ENCODE measurements at places on chromosomes 2 and 18.

DNA sequence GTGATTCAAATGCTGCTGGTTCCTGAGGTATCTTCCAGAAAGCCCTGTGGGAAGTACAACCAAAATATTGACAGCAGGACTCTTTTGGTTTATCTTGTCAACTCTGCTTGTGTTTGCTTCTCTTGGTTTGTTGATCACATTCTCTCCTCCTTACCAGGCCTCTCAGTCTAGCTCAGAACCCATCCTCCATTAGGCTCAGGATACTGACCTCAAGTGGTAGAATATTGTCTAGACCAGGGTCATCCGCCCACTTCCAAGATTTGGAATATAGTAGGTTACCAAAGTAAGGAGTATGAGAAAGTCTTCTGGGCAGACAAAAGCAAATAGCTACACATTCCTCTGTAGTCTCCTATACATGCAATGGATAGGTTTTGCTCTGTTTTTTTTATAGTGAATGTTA lies 56.6 kb downstream of the XIRP2 start:
- DNase-seq, result no peak

DNA sequence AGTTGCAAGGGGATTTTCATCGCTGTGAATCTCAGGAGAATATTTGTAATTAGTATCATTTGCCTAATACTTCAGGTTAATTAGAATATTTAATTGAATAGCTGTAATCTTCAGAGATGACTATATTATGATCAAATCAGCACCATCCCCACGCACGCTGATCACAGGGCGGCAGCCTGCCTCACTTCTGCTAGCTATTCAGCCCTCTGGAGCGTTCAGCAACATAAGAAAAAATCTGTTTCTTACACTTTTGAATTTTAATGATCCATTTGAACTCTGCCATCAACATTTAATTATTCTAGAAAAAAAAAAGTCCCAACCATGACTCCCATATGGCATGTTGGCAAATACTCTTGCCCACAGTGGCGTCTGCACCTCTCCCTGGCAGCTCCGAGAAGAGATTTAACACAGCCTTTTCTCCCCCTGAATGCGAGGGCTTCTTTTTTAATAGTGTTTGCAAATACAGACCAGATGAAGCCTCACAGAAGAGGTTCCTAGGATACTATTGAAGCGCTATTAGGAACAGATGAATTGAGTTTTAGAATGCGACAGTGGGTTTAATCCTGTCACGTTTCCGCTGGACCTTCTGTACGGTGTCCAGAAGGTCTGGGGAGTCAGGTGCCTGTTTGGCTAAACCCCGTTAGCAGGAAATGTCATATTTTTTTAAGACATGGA lies 731.9 kb upstream of the SALL3 start:
- no peak for DNase-seq

DNA sequence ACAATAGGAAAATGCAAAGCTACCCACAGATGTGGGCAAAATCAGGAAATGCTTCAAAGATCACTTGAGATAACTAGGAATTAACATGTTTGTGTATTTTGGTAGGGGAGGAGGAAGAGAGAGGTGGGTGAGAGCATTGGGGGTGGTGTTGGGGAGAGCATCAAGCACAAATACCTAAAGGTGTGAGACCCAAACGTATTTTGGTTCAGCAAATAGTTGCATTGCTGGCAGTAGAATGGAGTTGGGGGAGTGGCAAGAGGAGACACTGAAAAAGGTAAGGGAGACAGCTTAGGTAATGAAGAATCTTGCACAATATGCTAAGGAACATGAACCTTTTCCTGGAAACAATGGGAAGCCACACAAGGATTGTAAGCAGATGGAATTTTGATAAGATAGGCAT lies 1.5 kb upstream of the PELI1 start:
- DNase-seq, result no peak

- DNase-seq, result no peak
Measured at GRCh38 chr2:8479298-8479697, 202.6 kb upstream of the ID2 start.

GRCh38 chr18:31792580-31792911 lies 31.9 kb upstream of the SLC25A52 start:
- DNase-seq, result no peak

GRCh38 chr2:190927301-190927700 lies 46.7 kb downstream of the GLS start:
- DNase-seq, result peak; percentile 43

DNA sequence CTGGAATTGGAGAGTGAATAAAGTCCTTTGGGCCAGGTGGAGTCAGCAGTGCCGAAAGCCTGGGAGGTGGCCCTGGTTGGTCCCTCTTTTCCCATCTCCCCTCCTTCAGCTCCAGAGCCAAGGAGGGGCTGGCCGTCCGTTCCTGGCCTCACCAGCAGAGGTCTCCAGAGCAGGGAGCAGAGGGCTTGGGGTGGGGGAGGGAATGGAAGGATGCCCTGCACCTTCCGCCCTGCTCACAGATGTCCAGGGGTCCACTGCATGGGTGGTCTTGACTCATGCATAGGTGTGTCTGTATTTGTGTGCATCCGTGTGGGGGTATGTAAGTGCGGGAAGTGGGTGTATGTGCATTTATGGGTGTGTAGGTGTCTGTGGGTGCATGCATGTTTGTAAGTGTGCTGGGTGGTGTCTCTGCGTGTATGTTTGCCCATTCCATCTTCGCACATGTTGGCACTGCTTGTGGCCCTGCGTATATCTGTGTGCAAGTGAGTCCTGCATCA lies 201.8 kb downstream of the ZFP36L2 start:
- peak; percentile 78 for DNase-seq

GRCh38 chr2:198337368-198337767 lies 533.0 kb downstream of the PLCL1 start:
- DNase-seq, result no peak

Measured in A549 (cell line).